ENCODE measurements at places on chromosomes 4 and X.

GRCh38 chr4:6953751-6954380 lies 44.2 kb downstream of the TBC1D14 start:
- no peak for DNase-seq

GRCh38 chrX:20116087-20116576 lies 575 bp downstream of the MAP7D2 start:
- DNase-seq: no peak

- no peak for DNase-seq
Observed at GRCh38 chrX:39652336-39652735, 445.4 kb downstream of the BCOR start.

DNA sequence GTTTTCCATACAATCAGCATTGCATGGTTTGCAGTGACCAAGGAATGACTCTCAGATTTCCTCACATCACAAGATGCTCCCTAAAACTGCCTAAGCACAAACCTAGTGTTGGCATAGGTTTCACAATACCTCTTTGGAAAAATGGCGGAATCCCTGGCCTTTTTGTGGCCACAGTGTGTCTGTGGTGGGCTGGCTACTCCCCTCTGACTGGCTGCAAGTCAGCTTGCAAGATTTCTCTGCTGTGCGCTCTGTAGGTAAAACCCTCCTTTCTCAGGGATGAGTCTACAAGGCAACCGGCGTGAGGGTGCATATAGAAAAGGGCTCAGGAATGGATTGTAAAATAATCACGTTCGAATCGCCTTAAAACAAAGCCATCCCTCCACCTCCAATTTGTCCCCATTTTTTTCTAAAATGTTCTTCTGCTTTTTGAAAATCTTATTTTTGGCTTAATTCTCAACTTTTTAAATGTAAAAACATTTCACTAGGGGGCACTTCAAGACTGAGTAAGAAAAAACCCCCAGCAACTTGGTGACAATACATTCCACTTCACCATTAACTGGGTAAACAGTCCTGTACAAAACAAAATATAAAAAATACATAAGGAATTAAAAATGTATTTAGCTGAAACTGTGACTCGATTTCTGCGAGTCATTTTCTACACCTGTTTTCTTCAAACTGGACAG lies 235.6 kb downstream of the STIM2 start:
- DNase-seq: no peak

DNA sequence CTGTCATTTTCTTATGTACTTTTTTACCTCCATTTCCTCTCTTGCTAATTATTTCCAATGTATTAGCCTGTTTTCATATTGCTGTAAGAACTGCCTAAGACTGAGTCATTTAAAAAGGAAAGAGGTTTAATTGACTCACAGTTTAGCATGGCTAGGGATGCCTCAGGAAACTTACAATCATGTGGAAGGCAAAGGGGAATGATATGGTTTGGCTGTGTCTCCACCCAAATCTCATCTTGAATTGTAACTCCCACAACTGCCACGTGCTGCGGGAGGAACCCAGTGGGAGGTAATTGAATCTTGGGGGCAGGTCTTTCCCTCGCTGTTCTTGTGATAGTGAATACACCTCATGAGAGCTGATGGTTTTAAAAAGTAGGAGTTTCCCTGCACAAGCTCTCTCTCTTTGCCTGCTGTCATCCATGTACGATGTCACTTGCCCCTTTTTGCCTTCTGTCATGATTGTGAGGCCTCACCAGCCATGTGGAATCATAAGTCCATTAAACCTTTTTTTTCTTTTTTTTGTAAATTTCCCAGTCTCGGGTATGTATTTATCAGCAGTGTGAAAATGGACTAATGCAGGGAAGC lies 870.0 kb upstream of the INTU start:
- DNase-seq: no peak

All from cerebellar nuclear complex (tissue), 1 donor.